ENCODE measurements at places on chromosomes 2 and 18.

- no peak for DNase-seq
Measured at GRCh38 chr18:7607540-7608173, 40.5 kb downstream of the PTPRM start.

DNA sequence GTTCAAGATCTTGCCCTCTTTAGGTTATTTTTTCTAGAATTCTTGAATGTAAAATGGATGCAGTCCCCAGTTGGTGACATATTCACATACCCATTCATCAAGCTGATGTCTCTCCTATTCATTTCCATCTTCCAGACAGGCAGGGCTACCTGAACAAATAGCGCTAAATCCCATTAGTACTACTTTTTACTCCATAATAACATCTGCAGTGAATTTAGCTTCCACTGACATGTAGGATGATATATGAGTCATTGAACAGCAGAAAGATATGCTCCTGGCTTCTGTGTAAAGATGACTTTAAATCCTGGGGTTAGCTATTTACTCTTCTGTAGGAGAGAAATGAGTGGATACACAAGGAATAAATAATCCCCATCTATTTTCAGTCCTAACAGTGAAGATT, 194.7 kb downstream of the RND3 start:
- DNase-seq = no peak

GRCh38 chr2:177482195-177482594, 89.6 kb downstream of the AGPS start:
- DNase-seq = no peak

DNA sequence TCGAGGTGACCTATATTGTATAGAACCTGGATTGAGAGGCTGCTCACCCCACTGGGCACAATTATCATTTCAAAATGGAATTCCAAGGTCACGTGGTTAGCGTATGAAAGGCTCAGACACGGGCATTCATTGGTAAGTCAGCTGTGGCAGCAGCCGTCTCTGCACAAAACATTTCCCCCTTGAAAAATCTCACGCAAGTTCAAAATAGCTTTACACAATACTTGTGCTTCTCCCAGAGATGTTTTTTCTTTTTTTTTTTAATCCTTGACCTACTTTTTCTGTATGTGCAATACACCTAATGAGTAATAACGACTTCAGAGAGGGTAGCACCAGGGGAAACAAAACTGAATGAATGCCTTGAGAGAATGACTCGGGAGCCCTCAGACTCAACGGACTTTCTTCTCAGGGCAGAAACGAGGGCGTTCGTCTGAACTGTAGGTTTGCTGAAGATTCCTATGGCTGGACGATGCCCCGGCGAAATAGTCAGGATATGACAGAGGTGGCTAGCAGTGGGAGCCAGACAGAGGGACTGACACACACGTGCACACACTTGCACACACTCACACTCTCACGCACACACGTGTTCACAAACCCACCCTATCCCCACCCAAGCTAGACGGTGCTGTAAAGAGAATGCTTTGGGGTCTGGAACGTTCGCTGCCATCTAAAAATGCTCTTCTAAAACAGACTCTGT, 77.8 kb downstream of the PDCL3 start:
- no peak for DNase-seq

DNA sequence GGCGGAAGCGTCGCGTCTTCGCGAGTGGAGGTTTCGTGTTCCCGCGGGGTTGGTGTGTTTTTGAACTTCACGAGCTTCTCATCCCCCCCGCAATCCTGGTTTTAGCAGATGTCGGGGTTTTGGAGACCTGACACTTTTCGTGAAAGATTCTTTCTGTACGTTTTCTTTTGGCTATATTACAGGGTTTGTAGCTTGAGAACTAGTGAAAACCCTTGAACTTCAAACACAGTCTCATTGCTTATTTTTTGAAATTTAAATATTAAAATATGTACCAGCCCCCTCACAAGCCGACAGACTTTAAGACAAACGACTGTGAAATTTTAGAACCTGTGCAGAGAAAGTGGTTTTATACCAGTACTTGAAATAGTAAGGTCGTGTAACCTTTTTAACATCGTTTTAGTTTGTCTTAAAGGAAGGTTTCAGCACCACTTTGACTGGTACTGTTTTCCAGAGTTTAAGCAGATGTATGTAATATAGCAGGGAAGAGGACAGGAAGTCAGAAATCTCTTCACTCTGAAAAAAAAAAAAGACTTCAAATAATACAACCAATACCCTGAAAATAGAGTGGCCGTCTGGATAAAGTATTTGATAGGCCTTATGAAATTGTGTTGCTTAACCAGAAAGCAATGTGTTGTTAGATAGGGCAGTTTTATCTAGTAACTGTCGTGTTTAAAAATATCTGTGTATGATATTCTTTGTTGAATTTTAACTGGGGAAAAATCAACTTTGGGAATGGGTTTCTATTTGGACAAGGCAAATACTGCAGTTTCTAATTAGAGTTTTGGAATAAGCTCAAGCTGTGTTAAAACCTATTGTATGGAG, 1.4 kb downstream of the SPATS2L start:
- DNase-seq = no peak

DNA sequence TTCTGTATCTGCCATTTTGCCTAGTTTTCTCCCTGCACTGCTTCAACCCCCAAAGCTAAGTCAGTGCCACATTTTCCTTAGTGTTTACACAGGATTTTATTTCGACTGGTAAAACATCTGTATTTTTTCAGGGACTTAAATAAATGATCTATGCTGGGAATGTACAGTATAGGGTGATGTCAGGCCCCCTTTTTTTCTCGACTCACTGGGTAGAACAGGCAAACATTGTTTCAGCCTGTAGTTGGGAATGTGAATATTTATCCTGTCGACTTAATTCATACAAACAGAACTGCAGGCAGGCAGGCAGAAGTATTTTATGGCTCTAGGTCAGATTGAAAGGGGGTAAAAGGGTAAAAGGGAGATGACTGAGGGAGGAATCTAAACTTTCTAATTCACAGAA, 123.5 kb upstream of the ZFP36L2 start:
- DNase-seq = no peak

GRCh38 chr18:42611134-42611533, 504.4 kb downstream of the RIT2 start:
- no peak for DNase-seq

DNA sequence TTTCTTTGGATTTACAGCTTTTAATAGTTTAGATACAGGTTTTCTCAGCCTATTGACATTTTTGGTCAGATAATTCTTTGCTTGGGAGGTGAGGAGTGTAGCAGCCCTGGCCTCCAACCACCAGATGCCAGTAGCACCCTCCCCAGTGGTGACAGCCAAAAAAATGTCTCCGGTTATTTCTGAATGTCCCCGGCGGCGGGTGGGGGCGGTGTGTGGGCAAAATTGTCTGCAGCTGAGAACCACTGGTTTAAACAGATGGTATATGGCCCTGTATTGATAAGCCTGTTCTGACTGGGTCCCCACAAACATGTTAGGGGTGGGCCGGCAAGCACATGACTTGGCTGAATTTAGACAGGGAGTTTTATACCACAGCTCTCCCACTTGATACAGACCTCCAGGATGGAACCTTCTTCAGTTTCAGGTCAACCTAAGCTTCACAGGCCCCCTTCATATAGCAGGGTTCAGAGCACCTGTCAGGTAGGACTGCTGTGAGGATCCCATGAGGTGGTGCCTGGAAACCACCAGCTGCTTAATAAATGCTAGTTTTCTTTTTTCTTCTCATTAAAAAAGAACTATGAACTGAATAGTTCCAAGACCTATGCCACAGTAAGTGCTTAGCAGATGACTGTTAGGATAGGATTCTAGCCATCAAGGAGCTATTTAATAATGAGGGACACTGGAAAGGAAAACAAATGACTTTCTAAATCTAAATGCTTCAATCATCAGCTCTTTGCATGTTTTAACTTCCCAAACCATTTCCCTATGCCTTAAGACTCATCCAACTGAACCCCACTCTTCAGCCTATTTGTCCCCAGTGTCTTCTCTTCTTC, 18.1 kb downstream of the LPIN2 start:
- peak; percentile 96 for DNase-seq

GRCh38 chr2:201654616-201655384, 11.5 kb upstream of the TMEM237 start:
- DNase-seq = no peak

DNA sequence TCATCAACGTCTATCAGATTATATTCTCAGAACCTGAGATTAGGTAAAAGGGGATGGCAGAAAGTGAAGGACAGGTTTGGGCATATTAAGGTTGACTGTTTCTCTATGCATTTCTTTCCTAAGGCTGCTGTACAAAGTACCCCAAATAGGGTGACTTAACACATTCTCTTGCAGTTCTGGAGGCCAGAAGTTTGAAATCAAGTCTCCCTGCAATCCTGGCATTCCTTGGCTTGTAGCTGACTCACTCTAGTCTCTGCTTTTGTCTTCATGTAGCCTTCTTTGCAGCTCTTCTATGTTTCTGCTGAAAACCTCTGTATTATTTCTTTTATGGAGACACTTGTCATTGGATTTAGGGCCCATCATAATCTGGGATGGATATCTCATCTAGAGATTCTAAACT, 364.3 kb downstream of the PLCL1 start:
- DNase-seq = no peak

DNA sequence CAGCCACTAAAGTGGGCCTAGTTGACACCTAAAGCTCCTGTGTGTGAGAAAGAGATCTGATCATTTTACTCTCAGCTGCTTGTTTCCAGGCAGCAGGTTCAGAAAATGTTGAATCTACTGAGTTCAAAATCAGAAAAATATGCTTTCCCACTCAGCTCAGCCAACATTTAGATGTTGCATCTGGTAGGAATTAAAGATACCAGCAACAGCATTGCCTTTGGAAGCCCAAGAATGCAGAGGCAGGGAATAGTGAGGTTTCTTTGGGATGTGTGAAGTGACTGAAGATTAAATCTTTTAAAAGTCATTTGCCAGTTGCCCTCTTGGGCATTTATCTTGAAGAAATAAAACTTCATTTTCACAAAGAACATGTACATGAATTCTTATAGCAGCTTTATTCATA, 33.9 kb upstream of the DOCK10 start:
- DNase-seq = no peak

DNA sequence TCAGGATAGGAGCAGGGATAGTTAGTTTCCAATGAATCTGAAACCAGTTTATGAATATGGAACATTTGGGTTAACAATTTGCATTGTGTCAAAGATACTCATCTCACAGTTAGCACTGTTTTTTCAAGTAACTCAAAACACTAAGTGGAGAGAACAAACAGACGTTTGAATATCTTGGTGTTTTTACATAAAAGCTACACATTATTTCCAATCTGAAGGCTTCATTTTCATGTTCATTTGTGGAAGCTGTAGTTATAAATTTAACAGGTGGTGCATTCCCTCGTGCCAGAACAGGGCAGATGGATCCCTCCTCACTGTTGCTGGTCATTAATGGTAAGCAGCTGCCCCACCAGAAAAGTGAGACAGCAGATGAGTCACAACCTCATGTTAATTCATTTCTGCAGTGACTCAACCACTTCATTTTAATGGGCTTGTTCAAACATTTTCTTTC, 286.9 kb downstream of the TMX3 start:
- no peak for DNase-seq

DNA sequence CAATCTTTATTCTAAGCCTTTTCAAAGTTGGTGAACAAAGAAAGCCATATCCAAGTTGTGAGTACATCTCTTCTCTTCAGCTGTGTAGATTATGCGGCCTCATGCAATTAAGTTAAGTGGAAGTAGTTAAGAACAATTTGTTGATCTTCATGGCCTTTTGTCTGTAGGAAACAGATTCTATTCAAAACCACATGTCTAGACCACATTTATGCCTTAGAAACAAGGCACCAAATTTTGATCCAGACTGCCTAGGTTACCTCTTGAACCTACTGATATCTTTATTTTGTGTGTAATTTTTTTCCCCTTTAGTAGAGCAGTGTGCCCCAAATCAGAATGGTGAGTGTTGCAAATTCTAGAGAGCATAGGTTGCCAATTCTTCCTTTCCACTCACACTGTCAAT, 101.6 kb upstream of the CERS6 start:
- no peak for DNase-seq

DNA sequence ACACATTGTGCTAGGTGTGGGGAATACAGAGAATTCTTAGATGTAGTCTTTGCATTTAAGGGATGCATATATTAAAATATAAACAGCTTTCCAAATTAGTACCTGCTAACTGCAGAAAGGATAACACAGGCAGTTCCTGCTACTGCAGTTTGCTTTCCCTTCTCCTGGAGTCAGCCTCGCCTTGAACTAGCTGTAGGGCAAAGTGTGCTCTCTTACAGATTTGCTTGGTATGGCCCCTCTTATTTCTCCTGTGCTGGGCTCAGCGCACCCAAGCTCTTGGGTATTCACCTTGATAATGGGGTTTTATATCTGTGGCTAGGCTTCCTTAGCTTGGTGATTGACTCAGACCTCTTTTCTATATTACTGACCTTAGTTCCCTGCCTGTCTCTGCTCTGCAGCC, 108.4 kb upstream of the PNPT1 start:
- no peak for DNase-seq

DNA sequence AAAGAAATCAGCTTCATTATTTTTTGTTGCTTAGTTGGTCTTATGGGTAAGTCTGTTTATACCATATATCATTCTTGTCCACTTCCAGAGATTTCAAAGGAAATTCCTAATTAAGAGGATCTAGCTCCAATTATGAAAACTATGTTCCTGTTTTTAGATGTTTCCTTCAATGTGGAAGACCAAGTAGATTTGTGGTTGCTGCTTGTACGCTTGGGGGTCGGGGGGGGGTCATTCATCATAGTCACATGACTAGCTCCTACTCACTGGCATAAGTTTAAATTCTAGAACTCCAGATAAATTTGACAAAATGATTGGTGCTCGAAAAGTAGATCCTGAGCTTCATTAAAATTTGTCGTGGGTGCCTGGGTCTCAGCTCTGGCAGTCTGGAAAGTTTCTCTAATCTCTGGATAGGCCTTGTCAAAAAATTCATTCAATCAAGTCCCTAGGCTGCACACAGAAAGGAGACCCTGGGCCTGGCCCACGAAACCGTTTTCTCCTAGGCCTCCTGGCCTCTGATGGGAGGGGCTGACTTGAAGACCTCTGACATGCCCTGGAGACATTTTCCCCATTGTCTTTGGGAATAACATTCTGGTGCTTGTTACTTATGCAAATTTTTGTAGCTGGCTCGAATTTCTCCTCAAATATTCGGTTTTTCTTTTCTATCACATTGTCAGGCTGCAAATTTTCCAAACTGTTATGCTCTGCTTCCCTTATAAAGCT, 62.5 kb downstream of the MEP1B start:
- DNase-seq = no peak

GRCh38 chr2:115094441-115094840, 652.0 kb downstream of the DPP10 start:
- no peak for DNase-seq

DNA sequence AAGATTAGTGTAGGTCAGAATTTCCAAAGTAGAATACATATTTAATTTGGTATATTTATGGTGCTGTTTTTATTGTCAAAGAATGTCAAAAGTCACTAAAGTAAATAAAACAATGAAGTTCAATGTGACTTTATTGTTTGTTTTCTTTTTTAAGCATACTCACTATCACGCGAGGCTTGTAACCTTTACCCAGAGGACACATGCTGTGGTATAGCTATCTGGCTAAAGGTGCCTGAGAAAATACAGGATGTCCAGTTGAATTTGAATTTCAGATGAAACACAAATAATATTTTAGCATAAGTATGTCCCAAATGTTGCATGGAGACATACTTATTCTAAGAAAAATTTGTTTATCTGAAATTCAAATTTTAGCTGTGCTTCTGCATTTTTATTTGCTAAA, 103.3 kb upstream of the KLF7 start:
- no peak for DNase-seq

GRCh38 chr18:61402726-61403125, 69.5 kb downstream of the CDH20 start:
- DNase-seq = no peak

Measured in hematopoietic multipotent progenitor cell treated with erythropoietin and hydrocortisone succinate and interleukin-3 and kit ligand, for 17 days (in vitro differentiated cells).